EH (cell line): ENCODE measurements at places on chromosomes 3 and 15.

DNA sequence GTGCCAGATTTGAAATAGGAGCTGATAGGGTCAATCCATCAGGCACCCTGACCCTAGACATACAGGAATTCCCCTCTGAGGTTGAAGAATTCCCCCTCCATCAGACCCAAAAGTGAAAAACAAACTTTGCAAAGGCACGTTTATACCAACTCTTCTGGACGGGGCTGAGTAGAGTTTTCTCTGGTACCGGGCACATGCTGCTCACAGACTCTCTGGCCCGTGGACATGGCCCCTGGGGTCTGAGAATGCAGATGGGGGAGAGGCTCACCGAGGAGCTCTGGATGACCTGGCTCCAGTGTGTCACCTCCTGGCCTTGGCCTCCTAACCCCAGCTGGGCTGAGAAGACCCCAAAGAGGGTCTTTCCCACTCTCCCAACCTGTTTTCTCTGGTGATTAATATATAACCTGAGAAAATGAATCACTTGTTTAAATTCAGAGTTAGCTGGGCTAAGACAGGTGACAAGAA lies 11.2 kb upstream of the LIPC start:
- no peak for DNase-seq

- DNase-seq, result peak; percentile 12
Measured at GRCh38 chr3:126155819-126156218, 24.6 kb downstream of the ALDH1L1 start.

DNA sequence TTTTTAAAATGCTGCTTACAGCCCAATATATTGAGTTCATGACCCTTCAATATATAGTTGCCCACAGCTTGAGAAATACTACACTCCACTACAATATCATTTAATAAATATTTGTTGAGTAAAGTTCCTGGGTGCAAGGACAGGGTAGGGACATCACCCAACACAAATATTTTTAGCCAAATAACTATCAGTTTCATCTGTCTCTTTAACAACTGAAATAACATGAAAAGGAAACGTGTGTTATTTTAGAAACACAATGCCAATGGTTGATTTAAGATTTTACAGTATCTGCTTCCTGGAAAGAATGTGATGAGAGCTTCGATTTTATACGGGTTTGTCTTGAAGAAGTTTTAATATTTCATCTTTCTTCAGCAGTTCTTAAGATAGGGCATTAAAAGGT lies 67.7 kb upstream of the CDV3 start:
- no peak for DNase-seq

GRCh38 chr3:38985581-38985980 lies 66.2 kb downstream of the SCN11A start:
- DNase-seq, result peak; percentile 87

DNA sequence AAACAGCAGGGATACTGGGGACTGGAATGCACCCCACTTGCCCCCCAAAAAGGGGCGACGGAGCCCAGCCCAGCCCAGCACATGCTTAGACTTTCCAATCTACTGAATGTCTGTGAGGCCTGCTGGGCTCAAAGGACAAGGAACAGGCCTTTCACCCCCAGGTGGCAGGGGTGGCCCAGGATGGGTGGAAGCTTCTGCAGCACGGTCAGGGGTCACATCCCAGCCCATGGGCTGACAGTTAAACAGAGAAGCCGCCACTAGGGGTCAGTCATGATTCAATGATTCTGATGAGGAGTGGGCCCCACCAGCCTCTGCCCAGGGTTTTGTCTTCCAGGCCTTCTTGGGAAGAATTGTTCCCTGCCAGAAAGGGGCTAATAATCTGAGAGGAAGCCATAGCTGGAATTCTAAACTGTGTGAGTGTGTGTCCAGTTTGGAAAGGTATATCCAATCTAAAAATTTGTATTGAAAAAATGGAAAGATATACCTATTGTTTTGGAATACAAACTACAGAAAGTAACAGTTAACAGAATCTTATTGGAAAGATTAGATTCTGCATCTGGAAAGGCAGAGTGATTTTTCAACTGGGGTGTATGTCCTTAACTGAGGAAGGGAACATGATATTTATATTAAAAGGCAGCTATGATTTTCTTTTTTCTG lies 2.2 kb downstream of the CHRNB4 start:
- DNase-seq, result peak; percentile 38

DNA sequence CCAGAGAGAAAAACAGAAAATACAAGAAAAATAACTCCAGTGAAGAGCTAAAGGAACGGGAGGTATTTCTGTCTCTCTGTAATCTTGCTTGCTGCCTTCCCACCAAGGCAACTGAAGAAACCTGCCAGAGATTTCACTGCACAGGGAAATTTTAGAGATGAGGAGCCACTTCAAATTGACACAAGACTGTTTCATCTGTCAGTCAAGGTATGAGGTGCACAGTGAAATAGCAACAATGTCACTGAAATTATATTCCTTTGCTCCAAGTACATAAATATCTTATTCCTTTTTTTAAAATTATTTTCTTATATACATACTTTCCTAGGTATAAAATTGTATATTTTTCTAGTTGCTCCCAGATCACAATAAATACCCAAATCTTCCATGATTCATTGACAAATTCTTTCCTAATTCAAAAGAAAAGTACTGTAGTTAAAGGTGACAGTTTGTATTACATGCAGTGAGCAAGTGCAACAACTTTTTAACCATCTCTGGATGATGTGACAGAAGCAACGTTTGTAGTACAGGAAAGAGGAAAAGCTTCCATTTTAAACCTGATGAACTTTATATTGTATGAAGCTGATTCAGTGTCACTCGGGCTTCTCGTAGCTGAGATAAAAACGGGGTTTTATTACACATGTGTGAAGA lies 563.4 kb downstream of the TUSC7 start:
- no peak for DNase-seq

DNA sequence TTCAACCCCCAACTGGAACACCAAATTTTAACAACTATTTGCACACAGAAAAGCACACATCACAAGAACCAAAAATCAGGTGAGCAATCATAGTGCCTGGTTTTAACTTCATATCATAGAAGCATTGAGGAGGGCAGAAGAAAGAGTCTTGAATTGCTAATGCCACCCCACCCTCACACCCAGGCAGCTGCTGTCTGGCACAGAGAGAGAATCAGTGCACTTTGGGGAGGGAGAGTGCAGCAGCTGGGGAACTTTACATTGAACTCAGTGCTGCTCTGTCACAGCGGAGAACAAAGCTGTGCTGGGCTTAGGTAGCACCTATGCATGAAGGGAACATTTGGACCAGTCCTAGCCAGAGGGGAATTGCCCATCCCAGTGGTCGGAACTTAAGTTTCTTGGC lies 76.0 kb upstream of the KBTBD8 start:
- no peak for DNase-seq

GRCh38 chr15:98999233-98999632 lies 8.4 kb downstream of the PGPEP1L start:
- DNase-seq, result no peak

- no peak for DNase-seq
Measured at GRCh38 chr15:89495638-89496145, 691 bp downstream of the RHCG start.

GRCh38 chr3:164806188-164806587 lies 272.1 kb downstream of the SI start:
- no peak for DNase-seq

GRCh38 chr15:73334086-73334485 lies 34.7 kb downstream of the HCN4 start:
- DNase-seq, result no peak

DNA sequence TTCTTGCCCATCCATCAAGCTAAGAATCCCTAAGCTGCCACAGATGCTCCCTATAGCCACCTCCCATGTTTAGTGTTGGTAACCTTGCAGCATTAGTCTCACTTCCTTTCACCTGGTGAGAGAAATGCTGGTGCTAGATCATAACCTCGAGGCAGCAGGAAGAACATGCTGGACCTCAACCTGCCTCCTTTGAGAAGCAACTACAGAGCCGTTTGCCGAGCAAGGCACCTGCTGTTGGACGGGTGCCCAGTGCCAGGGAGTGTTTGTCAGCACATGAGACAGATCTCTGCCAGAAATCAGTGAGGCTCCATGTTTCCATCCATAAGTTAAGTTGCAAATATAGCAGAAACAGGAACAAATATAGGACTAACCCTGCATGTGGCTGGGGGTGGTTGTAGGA lies 955.7 kb downstream of the TUSC7 start:
- DNase-seq, result no peak

GRCh38 chr3:124832782-124833709 lies 54.1 kb downstream of the ITGB5 start:
- DNase-seq, result peak; percentile 97

DNA sequence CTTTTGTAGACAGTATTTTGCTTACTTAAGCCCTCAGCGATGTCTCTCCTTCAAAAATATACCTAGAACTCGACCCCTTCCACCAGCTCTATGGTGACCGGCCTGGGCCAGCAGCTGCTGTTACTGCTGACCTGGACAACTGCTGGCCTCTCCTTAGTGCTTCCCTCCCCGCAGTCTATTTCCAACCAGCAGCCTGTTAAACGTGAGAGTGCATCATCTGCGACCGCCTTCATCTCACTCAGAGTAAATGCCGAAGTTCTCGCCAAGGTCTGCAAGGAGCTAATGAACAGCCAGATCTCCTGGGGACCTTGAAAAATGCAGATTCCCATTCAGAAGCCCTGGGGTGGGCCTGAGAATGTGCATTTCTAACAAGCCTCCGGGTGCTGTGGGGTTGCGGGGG lies 86.7 kb downstream of the RPLP1 start:
- no peak for DNase-seq

DNA sequence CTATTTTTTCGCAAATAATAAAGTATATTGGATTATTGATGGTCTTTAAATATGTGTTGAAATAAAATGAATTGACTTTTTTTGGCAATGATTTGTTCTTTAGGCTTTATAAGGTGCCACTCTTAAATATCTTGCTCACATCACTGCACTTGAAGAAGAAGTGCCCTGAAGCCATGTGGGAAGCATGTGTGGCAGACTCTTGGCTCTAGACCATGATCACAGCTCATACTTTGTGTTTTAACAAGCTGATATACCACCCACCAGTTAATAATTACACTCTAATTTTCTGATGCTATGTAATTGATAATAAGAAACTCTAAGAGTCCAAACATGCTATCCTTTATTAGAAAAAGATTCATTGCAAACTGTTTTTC lies 52.1 kb upstream of the TGFBR2 start:
- DNase-seq, result peak; percentile 28

GRCh38 chr15:39942101-39942752 lies 8.3 kb downstream of the EIF2AK4 start:
- DNase-seq, result peak; percentile 74

DNA sequence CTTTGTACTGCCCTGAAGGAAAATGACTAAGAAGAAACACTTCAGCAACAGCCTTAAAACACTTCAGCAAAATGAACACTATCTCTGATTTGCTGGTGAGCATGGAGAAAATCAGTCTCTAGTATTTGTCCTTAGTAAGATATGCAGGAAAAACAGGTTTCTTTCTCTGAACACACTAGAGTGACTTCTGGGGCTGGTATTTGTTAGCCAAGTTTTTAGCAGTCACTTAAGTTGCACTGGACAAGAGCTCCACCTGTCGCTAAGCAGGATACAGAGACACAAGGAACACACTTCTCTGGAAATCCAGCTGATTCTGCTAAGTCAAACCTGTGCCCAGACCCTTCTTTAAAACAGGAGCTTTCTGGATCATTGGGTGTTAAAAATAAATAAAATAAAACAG lies 65.3 kb downstream of the CHAC1 start:
- DNase-seq, result peak; percentile 46

- DNase-seq, result peak; percentile 33
Measured at GRCh38 chr3:89303701-89304100, 196.3 kb downstream of the EPHA3 start.

DNA sequence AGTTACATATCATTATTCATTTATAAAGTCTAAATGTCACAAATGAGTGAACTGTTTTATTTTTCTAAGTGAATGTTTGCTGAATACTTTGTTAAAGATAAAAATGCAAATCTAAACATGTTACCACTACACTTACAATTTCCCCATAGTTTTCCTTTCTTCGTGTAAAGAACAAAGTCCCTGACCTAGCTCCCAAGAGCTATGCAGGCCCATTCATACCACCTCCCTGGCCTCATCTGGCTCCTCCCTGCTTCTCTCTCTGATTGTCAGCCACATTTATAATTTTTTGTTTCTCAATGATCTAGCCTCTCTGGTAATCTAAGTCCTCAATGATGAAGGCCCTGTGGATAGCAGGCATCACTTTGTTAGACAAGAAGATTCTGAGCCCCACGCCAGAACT lies 31.0 kb upstream of the OR5K4 start:
- no peak for DNase-seq

- no peak for DNase-seq
Measured at GRCh38 chr3:16770792-16771191, 114.0 kb upstream of the PLCL2 start.

- peak; percentile 26 for DNase-seq
Measured at GRCh38 chr15:29556380-29556779, 265.9 kb downstream of the TJP1 start.
